ENCODE measurements at places on chromosomes 1 and 21.

DNA sequence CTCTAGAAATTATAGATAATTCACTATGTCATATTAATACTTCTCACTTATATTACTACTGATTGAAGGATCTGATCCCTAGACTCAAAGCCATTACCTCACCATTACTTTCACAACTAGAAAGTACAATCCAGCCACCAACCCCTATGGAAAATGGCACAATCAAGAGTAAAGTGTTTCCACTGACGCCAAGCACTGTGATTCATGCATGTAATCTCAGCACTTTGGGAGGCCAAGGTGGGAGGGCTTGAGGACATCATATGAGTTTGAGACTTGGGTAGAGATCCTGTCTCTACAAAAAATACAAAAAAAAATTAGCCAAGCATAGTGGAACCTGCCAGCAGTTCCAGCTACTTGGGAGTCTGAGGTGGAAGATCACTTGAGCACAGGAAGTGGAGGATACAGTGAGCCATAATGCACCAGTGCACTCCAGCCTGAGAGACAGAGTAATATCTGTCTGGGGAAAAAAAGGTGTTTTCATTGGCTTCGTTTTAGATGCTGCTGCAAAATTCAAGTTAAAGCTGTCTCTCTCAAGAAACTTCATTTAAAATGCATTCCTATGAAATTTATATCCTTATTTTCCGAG lies 126.5 kb downstream of the AKT3 start:
- DNase-seq = no peak

GRCh38 chr1:201054091-201054543 lies 30.6 kb upstream of the KIF21B start:
- no peak for DNase-seq

DNA sequence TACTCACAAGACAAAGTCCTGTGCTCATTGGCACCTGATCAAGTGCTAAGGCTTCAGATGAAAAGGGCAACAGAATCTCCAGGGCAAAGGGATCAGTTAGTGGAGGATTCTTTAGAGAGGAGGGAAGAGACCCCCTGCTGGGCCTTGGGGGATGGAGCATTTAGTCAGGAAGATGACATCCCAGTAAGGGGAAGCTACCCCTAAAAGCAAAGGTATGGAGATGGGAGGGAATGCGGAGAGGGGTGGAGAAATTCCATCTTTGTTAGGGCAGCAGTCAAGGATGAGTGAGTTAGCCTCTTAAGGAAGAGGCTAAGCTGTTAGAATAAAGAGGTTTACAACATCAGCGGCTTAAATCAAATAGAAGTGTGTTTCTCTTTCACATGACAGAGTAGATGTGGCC lies 67.4 kb downstream of the ST6GALNAC3 start:
- DNase-seq = no peak

DNA sequence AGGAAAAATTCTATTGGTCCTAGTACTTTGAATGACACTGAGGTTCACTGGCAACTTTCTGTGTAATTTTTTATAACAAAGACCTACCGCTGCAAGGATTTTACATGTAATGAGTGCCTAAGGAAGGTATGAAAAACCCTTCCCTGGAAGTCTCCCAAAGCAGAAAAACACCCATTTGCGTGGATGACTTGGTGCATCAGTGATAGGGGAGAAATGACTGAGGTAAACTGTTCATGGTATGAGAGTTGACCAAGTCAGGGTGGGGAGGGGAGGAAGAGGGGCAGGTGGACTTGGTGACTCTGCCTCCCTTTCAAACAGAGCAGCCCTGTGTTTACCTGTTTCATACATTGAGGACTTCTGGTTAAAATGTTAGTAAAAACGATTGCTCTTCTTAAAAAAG lies 78.8 kb upstream of the IPO9 start:
- no peak for DNase-seq

DNA sequence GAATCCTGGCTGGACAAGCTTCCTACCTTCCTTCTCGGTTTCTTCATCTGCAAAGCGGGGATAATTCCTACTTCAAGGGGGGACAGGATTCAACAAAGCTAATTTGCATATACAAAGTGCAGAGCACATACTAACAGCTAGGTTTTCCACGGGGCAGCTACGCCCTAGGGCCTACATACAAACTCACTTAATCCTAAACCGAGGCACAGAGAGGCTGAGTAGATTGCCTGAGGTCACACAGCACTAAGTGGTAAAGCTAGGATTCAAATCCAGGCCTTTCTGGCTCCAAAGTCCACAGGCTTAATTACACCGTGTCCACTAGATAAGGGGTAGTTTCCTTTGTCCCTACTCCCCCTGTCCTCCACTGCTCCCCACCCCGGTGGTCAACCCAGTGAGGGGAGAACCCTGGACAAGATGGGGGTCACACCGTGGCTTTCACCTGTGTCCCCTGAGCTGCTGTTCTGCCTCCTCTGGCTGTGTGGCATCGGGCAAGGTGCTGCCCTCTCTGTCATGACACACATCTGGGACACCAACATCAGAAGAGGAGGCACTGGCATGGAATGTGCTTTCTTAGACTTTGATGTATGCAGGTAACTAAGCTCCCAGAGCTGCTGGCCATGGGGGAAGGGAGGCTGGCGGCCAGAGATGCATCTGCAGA lies 44.5 kb downstream of the TAS1R2 start:
- no peak for DNase-seq

DNA sequence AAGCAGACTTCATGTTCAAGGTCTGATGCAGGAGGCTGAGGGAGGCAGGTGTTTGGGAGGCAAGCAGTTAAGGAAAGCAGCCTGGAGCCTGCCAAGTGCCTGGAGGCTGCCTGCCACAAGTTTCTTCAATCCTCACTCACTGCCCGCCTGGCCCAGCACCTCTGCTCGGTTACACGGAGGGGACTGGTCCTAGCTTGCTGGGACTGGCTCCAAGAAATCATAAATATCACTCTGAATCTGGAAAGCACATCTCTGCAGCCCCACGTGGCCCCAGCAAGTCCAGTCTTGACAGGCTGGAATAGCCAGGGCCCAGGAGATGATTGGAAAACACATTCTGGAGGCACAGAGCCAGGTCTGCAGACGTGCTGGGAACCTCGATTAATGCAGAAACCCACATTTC lies 83.9 kb downstream of the BCAR3 start:
- DNase-seq = no peak

GRCh38 chr1:182069028-182069466 lies 7.5 kb upstream of the ZNF648 start:
- DNase-seq = no peak

DNA sequence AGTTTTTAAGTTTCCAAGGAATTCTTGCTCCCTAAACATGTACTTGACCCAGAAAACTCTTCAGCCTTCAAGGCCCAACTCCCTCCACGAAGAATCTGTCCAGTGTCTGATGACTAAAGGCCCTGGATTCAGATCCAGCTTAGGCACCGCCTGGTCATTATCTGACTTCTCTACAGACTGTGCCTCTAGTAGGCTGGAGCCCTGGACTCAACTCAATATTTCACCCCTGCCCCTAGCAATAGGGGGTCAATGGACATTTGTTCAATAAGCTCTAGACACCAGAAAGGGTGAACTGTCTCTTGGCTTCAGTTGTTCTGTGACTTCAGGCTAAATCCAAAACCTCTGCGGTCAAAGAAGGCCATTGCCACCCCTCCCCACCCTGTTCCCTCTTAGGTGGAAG lies 34.5 kb downstream of the NUAK2 start:
- DNase-seq = no peak

DNA sequence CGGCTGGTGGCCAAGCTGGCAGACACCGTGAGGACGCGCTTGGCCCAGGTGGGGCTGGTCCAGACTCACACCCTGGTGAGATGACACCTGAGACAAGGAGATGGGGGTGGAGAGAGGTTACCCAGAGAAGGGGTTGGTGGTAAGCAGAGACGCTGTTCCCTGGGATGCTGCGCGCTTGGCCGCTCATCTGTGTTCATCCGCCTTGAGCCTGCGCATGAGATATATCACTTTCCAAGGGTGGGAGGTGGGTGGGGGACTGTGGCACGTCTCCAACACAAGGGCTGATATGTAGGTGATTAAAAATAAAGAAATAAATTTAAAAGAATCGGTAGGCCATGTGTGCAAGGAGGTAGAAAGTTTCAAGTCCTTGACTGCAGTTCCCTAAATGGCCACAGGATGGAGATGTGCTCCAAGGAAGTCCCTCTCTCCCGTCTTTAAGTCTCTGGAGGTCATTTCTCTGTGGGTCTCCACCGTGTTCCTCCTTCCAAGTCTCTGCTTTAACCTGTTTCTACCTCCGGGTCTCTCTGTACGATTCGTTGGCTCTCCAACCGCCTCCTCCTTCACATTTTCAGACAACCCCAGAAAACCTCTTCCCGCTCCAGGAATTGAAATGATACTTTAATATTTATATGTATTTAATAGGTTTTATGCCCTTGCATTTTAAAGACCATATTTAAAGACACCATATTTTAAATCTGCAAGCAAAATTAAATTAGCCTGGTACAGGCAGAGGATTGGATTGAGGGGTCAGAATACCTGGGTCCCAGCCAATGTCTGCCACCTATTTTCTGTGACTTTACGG lies 4.5 kb downstream of the TTC24 start:
- DNase-seq = peak; percentile 44

GRCh38 chr1:196466166-196466565 lies 142.1 kb downstream of the KCNT2 start:
- no peak for DNase-seq
